ENCODE measurements at places on chromosomes 7 and 10. TPM values are rescaled to one million over a fixed set of nuclear protein-coding genes. Genes with fewer than 3 reads are reported as not detected.

SFRP5 gene
- 1.2 TPM for total RNA-seq

GRCh38 chr10:93600446-93601145 lies 439 bp downstream of the RBP4 start:
- DNase-seq = peak; percentile 47

IFIT5 gene
- 10.6 TPM for total RNA-seq

DNA sequence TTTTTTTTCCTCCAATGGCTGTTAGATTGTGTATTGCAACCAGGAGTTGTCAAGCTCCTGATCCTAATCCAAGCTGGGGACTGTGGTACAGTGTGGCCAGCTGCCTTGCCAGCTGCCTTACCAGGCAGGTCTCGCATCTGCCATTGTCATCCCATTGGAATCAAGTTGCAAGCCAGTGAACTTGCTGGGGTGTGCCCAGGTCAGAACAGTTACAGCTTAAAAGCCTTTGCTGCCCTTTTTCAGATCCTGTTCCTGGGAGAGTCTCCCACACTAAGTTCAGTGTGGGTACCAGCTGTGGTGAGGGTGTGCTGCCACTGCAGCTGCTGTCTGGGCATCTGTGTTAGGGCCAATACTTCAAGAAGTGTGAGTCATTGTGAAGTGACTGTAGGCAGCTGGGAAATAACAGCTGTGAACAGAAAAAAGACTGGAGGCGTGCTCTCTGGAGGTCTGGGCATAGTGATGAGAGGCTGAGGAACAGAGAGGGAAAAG lies 72.8 kb downstream of the CCNY start:
- DNase-seq = peak; percentile 39

SUPV3L1 gene
- 24.3 TPM for total RNA-seq

GRCh38 chr10:2117641-2118040 lies 380.3 kb upstream of the ADARB2 start:
- DNase-seq = no peak

Data from left colon (tissue), 2 donors.